ENCODE measurements at places on chromosomes 5 and 9.

DNA sequence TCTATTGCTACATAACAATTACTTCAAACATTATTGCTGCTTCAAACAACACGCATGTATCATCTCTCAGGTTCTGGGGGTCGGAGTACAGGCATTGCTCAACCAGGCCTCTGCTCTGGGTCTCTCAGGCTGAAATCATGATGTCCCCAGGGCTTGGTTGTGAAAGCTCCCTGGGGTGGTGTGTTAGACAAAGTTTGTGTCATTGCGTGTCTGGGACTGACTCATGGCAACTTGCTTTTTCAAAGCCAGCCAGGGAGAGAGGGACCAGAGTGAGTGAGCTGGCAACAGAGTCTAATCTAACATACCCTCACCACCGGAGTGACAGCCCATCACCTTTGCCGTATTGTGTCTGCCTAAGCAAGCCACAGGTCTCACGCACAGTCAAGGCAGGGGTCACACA is 259.2 kb upstream of the NFIL3 start:
- no peak for DNase-seq

DNA sequence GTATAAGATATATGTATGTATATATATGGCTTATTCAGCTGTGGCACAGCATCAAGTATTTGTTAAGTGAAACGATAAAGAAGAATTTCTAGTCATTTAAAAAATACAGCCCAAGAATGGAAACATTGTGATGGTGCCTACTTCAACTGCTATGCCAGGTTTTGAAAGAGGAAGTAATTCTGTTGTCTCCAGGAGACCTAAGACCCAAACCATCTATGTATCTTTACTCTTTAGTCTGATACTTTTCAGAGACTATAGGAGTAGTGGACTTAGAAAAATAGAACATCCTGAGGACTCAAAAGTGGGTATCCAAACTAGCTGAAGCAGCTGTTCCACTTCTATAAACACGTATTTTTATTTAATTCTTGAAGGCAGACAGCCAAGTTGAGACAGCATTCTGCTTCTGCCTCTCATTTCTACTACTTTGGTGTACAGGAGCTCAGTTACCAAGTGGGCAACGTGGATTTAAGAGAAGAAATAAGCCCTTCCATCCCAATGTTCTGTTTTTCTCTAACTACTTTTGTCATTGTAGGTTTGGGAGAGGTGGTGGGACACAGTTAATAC is 110.7 kb downstream of the RPS23 start:
- DNase-seq, result no peak

DNA sequence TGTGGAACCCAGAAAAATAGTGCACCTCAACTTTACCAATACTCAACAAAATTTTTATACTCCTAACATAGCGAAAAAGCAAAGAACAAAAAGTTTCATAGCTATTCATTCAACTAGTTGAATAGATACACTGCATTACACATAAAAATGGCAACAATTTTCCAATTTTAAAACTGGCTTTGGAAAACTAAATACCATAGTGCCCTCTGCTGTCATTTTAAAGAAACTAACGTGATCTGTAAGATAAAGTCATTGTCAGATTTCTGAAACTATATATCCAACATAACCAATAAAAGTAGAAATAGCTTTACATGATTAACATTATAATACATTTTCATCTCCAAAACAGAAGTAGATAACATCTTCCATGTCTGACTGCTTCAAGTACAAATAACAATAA is 31.6 kb downstream of the DTWD2 start:
- DNase-seq, result no peak

DNA sequence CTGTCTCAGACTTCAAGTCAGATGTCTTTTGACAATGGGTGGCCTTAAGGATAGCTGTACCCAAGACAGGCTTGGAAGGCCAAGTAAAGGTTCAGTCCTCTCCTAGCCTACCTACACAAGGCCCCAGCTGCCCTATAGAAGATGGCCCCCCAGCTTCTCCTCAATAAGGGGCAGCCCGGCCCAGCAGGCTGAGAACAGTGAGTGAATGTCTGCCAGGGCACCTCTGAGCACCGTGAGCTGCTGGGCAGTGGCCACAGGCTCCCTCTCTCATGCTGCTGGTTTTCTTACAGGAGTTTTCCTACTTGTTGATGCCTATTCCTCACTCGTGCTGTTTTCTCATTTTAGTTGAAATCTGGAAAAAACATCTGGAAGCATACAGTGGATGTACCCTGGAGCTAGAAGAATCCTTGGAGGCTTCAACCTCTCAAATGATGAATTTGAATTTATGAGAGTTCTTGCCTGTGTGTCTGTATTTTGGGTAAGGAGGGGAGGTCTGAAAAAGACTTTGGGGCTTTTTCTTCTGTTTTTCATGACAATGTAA is 40.1 kb downstream of the SECISBP2 start:
- DNase-seq, result peak; percentile 2

- DNase-seq, result no peak
Observed at GRCh38 chr9:70639853-70640814, 225.7 kb upstream of the KLF9 start.

DNA sequence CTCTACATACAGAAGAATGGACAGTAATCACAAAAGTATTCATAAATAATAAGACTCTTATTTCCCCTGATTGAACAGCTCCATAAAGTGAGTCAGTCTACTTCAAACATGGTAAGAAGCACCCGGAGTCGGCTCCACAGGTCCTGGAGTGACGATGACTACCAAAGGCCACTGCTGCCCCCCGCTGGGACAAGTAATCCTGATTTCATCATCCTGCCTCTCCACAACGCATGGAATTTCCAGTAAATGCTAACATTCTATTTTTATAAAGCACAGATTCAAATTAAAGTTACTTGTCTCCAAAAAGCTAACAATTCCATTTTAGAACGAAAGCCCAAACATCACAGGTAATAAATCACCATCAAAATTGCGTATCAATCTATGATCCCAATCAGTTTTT is 16.2 kb downstream of the ATPSCKMT start:
- DNase-seq, result no peak

DNA sequence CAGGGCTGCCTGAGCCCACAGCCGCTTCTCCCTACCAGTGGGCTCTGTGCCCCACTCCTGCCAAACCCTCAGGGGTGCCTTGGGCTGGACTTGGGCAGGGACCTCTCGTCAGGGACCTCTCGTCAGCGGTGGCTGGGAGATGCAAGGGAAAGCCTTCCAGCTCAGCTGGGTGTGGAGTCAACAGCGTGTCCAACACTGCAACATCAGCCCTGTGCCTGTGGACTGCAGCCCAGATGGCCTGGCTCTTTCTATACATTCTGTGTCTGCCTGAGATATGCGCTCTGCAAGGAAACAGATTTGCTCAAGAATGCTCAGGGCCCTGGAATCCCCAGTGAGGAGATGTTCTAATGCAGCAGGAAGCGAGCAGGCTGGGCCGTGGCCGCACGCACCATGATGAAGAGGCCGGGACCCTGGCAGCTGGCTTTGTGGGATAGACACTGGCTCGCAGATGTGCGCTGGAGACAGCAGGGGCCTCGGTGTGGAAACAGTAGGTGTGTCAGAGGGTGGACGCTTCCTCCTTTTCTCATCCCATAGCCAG is 85.0 kb upstream of the COL5A1 start:
- no peak for DNase-seq

GRCh38 chr5:116521173-116521872 is 53.3 kb downstream of the SEMA6A start:
- DNase-seq, result no peak

DNA sequence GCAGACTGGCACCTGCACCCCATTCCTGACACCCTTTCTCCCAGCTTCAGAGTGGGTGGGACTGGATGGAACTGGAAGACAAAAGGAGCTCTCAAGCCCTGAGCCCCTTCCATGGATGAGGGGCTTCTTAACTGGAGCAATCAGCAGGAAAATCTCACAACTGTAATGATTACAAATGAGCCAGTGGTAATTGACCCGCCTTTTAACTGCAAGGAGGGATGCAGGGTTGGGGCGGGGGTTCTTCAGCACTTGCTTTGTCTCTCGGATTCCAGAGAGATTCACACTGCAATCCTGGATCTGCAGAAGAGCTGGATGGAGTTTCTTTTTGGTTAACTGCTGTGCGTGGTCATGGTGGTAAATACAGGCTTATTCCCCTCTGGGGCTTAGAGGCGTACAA is 160.1 kb upstream of the SHB start:
- no peak for DNase-seq

DNA sequence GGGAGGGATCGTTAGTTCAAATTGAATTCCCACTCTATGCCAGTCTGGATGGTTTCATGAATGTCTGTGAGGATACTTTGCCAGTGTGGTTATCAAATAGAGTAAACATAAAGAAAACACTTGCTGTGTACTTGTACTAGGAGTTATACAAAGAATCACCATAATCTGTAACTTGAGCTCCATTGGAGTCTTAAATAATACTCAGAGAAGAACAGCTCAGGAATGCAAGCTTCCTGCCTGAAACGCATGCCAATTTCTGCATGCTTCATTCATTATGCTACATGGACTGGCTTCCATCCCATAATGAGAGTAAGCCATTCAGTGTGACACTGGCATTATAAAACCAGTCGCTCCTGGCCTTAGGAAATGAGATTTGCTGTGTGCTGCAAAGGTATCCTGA is 351.4 kb downstream of the SEMA5A start:
- no peak for DNase-seq

DNA sequence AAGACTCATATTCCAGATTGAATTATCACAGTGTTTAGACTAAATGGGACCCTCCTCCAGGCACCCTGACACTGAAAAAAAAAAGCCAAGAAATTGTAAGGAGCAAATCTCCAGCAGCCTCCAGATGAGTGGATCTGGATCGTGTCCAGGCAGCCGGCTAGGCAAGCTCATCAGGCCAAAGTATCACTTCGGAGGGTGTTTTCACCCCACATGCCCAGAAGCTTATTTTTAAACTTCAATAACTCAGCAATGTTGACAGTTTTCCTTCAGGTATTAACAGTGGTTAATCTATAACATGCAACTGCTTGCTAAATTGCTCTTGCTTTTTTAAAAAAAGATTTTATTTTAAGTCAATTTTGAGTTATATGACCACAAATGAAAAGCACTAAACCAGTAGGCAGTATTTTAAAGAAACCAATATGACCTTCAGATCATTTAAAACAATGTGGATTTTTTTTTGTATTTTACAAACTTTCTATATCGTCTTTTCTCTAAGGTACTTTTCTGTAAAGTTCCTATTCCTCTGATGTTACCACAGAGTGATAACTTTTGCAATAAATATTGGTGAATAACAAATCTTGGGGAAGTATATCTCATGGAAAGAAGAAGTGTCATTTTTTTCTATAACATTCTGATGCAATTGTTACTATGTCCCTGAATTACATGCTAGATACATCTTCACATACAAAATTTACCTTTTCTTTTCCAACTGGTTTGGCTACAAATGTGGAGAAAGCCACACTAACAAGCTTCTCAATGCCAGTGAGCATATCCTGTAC is 30.7 kb downstream of the ACOT12 start:
- no peak for DNase-seq

GRCh38 chr5:111853748-111854147 is 96.8 kb upstream of the NREP start:
- DNase-seq, result no peak

GRCh38 chr5:149791881-149792280 is 61.8 kb downstream of the PPARGC1B start:
- no peak for DNase-seq

- no peak for DNase-seq
Observed at GRCh38 chr9:9874270-9874669, 738.5 kb downstream of the PTPRD start.

DNA sequence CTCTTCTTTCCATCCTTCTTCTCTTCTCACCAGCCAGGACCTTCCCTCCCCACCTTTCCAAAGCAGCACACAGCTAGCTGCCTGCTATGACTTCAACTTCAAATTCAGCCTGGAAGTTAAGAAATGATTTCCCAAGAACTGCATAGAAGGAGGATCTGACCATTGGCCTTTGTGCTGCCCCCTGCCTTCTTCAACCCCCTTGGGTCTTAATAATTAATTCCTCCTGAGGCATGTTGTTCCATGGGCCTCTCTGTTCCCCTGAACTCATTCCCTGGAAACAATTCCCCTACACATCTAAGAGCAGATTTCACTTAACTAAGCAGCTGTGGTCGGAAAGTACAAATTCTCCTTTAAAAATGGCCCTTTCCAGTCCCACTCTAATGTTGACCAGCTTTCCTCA is 62.4 kb downstream of the ADAMTS12 start:
- no peak for DNase-seq

DNA sequence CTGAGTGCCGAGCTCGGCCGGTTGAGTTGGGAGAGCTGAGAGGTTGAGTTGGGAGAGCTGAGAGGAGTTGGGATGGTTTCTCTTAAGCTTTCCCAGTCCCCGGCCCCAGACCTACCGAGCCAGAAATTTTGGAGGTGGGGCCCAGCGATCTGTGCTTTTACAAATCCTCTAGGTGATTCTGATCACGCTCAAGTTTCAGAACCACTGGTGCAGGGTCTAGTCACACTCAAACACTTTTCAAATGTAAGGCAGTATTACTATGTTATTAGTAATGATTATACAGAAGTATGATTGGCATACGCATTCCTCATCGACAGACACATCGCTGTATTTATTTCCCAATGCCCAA is 256 bp upstream of the CLINT1 start:
- no peak for DNase-seq

GRCh38 chr5:7000310-7000709 is 287.1 kb downstream of the TENT4A start:
- no peak for DNase-seq

DNA sequence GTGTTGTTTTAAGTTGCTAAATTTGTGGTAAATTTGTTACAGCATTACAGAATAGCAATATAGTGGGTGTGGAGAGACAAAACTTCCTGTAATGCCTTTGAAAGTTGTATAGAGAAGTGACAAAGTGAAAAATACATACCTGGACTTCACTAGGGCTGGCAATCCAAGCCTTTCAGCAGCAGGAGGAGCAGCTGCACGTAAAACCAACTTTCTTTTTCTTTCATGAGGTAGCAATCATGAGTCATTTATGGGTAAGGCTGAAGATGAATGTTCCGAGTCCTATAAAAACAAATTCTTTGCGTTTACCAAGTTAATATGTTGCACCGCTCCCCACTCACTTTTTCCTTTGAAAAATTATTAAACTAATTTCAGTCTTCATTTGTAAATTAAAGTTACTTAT is 1138.2 kb downstream of the TAF11L14 start:
- no peak for DNase-seq

GRCh38 chr5:126816649-126817048 is 39.7 kb downstream of the LMNB1 start:
- no peak for DNase-seq

DNA sequence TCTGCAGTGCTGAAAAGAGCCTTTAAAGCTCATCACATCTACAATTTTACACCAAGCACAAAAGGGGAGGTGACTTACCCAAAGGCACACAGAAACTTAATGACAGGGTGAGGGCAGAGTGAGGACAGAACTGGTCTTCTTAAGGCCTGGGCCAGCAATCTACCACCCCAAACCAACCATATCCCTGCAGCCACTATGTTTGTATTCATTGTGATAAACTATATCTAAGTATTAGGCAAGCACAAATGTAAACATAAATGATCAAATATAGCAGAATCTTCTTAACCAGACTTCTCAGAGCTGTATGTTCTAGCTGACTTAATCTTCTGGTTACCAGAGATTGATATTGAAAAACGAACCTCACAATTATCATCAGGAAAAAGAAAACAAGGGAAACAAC is 47.9 kb upstream of the RNF38 start:
- no peak for DNase-seq

Data from stimulated activated CD4-positive, alpha-beta T cell treated with anti-CD3 and anti-CD28 coated beads, Interleukin-4, amount 100 ng/mL, for 24 hours (primary cell).